ENCODE measurements at places on chromosomes 12 and 14. TPM values are rescaled to one million over a fixed set of nuclear protein-coding genes. Genes with fewer than 3 reads are reported as not detected.

Gene BIN2
- total RNA-seq: 221 TPM

Gene TAS2R10
- total RNA-seq: 0.44 TPM

Gene NXPH4
- not detected for total RNA-seq

GRCh38 chr12:132827763-132828703, 636 bp downstream of the GOLGA3 start:
- DNase-seq: no peak

DNA sequence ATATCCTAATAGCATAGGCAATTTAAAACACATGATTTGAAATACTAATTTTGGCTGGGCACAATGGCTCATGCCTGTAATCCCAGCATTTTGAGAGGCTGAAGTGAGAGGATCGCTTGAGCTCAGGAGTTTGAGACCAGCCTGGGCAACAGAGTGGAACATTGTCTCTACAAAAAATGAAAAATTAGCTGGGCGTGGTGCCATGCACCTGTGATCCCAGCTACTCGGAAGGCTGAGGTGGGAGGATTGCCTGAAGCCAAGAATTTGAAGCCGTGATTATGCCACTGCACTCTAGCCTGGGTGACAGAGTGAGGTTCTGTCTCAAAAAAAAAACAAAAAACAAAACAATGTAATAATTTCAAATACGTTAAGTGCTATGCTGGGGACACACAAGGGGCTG, 83.3 kb downstream of the SSPN start:
- no peak for DNase-seq

- no peak for DNase-seq
These were observed 1.5 kb downstream of the FRMD6 start for GRCh38 chr14:51653079-51653774.

DNA sequence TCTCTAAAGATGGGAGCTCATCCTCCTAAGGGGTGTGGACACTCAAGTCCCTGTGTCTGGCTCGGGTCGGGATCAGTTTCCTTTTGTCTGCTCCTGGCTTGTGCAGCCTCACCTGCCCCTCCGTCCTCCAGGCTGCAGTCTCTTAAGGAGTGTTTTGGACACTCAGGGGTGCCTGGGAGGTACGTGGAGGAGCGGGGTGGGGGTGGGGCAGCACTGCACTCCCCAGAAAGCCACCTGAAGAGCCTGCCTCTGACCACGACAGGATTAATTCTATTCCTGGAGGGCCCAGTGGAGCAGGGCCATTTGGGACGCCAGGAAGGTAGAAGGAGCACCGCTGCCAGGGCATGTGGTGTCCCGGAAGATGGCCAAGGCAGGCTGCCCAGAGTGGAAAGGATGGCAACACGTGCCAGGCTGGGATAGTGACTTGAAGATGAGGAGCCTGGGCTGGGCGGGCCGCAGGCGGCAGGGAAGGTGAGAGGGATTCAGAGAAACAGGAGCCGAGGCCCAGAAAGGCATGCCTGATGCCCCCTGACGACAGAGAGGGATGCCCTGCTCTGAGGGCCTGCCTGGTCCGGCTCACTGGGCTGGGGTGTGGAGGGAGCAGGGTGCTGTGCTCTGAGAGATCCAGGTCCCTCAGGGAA, 14.8 kb upstream of the LRTM2 start:
- DNase-seq: no peak

DNA sequence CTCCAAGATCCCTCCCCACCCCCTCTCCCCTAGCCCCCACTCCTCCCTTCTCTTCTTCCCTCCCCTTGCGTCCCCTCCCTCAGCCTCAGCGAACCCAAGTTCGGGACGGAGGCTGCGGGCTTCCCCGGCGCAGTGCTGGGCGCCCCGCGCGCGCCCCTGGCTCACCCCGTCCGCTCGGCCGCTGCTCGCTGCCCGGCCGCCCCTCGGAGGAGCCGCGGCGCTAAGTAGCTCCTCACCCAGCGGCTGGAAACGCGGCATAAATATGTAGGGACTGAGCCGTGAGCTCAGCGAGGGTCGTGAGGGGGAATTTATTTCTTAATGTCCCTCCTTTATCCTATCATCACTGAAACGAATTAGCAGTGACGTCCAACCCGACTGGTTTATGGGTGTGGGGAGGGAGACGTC, at the start of gene NOS1:
Gene NOS1 (minus strand): TSS at position 280 of the 405 bp plus-strand sequence. CDS start 30,557 bp downstream, outside the sequence.
- DNase-seq: no peak

- DNase-seq: no peak
These were observed 26.7 kb downstream of the CLECL1 start for GRCh38 chr12:9706086-9706685.

DNA sequence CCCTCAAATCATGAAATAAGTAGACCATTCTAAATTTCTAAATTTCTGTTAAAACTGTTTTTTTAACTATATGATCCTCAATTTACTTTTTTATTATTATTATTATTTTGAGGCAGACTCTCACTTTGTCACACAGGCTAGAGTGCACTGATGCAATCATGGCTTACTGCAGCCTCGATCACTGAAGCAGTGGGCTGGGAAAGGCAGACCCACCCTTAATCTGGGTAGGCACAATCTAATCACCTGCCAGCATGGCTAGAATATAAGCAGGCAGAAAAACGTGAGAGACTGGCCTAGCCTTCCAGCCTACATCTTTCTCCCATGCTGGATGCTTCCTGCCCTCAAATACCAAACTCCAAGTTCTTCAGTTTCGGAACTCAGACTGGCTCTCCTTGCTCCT, 2.3 kb downstream of the ERO1A start:
- no peak for DNase-seq

- no peak for DNase-seq
These were observed 95.8 kb downstream of the PRKCH start for GRCh38 chr14:61417141-61417540.

Gene CFAP54
- 1.1 TPM for total RNA-seq

GRCh38 chr12:41286426-41286825, 98.3 kb downstream of the PDZRN4 start:
- no peak for DNase-seq

Gene TRMT5
- 8.5 TPM for total RNA-seq

DNA sequence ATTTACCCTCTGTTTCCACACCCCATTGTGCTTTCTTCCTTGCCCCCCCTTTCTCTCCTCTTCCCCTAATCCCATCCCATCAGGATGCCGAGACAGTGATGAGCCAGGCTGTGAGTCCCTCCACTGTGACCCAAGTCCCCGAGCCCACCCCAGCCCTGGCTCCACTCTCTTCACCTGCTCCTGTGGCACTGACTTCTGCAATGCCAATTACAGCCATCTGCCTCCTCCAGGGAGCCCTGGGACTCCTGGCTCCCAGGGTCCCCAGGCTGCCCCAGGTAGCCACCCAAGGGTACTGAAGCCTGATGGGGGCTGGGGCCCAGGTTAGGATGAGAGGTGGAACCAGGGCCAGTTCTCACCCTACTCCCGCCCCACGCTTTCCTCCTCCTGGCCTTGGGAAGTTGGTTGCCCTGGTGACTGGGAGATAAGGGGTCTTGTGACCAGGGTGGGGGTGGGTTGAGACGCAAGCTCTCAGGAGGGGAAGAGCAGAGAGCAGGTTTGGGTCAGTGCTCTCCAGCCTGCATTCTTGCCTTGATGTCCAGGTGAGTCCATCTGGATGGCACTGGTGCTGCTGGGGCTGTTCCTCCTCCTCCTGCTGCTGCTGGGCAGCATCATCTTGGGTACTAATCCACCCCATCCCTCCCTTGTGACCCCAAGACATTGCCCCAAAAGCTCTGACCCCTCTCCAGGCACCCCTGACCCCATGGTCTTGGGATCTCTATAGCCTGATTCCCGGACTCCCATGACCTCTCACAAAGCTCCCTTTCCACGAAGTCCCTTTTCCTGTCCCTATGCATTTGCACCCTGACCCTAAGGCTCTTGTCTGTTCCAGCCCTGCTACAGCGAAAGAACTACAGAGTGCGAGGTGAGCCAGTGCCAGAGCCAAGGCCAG, 1.2 kb downstream of the AMHR2 start:
- no peak for DNase-seq

Gene CCDC196
- total RNA-seq: not detected

Gene CD69
- total RNA-seq: 31.0 TPM

Gene MSRB3
- total RNA-seq: not detected

Gene TMEM229B
- 35.8 TPM for total RNA-seq

Gene CCDC38
- total RNA-seq: 1.0 TPM

Gene GPRC5A
- total RNA-seq: not detected

GRCh38 chr12:38954238-38954873, 49.0 kb upstream of the CPNE8 start:
- no peak for DNase-seq

GRCh38 chr12:130281153-130281799, 56.4 kb upstream of the PIWIL1 start:
- DNase-seq: no peak

Gene KLRG1
- 55.8 TPM for total RNA-seq

GRCh38 chr12:76784600-76785051, 20.7 kb downstream of the ZDHHC17 start:
- no peak for DNase-seq

GRCh38 chr12:12642916-12643315, 31.2 kb downstream of the CREBL2 start:
- no peak for DNase-seq

DNA sequence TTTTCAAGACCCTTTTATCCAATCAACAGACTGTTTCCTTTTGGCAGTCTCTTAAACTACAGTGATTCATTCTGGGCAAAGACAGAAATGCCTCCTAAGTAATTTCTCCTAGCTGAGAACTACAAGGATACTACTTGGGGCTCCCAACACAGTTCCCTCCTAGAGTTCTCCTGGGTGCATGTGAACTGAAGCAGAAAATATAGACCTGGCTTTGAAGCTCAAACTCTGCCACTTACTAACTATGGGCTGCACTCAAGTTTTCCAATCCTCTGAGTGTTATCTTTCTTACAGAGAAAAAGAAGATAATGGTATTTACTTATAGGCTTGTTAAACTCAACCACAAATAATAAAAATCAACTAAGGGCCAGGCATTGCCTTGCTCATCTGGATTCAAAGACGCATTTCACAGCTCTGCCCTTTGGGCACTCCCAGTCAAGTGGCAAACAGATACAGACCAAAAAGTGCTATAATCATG, 97.6 kb downstream of the EFCAB11 start:
- no peak for DNase-seq

Gene TIMM9
- total RNA-seq: 28.3 TPM

- DNase-seq: no peak
These were observed 89.1 kb downstream of the C12orf75 start for GRCh38 chr12:105419606-105420005.

Gene DAD1
- 110 TPM for total RNA-seq
